Stimulated activated CD4-positive, alpha-beta T cell treated with anti-CD3 and anti-CD28 coated beads, TNF-alpha, amount 100 ng/mL, for 1 hour (primary cell): ENCODE measurements at places on chromosomes 12 and 14.

- DNase-seq = no peak
Observed at GRCh38 chr12:116126610-116127009, 150.9 kb downstream of the MED13L start.

DNA sequence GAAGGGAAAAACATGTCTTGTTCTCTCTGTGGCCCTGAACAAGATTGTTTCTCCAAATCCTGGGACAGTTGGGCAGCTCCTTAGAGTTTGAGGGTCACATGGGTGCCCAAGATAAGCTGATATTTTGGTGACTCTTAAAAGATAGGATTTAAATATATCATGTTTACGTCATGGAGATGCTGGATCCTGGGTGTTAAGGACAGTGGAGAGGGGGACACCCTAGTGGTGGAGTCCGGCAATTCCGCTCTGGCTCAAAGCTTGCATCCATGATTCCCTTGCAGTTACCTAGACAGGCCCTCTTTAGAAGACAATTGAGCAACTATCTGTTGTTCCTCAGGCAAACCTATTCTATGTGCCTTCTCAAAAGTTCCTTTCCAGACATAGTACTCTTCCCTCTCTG lies 101.8 kb downstream of the CMKLR1 start:
- no peak for DNase-seq

GRCh38 chr12:120668091-120668867 lies 18.7 kb upstream of the MLEC start:
- DNase-seq = no peak

- DNase-seq = no peak
Observed at GRCh38 chr12:2646341-2646740, 148.4 kb upstream of the FKBP4 start.

DNA sequence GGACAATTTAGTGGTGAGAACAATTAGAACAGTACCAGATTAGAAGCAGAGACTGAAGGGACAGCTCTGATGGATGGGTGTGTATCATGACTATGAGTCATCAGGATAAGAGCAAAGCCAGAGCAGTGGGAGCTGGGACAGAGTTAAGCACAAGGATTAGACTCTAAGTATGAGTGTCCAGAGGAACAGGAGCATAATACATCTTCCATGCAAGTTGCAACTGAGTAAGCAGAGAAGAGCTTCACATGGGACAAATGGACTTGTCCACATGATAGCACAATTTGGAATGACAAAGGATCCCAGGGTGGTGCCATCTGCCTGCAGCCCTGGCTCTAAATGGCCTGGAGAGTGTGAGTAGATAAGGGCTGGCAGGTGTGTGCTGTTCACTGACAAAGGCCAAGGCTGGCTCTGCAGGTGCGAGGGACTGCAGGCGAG lies 226.4 kb upstream of the CAND1 start:
- no peak for DNase-seq
